ENCODE measurements at places on chromosomes 4 and X.
A peak's percentile ranks its signal among the peaks of the same experiment; 100 is the strongest.

DNA sequence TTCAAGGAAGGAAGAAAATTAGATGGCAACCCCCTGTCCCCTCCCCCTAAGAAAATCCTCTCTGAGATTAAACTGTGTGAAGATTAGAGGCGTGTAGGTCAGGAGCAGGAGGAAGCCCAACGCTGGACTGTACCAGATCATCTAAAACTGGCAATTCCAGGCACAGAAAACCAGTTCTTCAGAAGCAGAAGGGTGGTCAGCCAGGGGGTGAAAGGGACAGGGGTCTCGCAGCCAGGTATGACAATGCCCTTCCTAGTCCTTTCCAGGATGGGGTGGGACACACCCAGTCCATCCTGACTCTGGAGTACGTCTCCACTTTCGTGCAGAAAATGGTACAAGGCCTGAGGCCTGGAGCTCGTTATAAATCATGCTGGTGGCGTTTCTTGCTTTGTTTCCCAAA is 3.3 kb upstream of the RHOH start:
- DNase-seq, result no peak

- DNase-seq, result no peak
Observed at GRCh38 chrX:1809581-1809980, 194.7 kb downstream of the ASMT start.

GRCh38 chr4:25951390-25951952 is 37.5 kb downstream of the SMIM20 start:
- no peak for DNase-seq

DNA sequence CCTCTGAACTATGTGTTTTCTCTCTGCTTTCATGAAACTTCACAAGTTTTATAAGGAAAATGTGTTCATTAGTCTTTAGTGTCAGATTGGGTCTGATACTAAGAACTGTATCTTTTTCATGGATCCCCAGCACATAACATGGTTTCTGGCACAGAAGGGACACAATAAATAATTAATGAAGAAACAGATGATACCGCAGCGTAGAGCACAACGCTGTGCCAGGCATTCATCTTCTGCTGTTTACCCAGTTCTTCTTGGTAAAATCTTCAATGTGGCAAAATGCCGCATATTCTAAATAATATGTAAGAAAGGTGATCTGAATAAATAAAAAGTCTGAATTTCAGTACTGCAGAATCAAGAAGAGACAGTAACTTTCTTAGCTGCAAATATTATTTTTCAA is 12.3 kb downstream of the SCARB2 start:
- no peak for DNase-seq

DNA sequence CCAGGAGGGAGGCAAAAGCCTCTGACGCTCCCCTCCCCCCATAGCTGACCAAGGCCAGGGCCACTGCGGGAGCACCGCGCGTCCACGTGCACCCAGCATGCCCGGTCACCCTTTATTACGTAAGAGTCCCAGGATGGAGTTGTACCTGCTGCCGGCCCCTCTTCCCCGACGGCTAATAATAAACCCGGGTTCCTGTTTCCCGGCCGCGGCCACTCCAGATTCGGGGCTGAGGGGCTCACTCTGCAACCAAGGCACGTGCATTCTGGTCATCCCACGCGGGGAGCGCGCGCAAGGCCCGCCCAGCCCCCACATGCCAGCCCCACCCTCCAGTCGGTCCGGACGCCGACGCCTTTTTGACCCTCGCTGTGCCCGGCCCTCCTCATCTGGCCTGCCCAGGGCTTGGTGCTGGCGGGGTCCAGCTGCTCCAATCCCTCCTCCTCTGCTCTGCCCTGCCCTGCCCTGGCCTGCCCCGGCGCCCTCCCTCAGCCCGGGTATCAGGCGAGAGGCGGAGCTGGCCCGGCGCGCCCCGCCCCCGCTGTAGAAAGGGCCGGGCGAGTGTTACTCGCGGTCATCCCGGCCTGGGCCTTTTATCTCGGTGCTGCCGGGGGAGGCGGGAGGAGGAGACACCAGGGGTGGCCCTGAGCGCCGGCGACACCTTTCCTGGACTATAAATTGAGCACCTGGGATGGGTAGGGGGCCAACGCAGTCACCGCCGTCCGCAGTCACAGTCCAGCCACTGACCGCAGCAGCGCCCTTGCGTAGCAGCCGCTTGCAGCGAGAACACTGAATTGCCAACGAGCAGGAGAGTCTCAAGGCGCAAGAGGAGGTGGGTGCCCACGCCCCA is 2.6 kb downstream of the MID1IP1 start:
- DNase-seq, result peak; percentile 22

DNA sequence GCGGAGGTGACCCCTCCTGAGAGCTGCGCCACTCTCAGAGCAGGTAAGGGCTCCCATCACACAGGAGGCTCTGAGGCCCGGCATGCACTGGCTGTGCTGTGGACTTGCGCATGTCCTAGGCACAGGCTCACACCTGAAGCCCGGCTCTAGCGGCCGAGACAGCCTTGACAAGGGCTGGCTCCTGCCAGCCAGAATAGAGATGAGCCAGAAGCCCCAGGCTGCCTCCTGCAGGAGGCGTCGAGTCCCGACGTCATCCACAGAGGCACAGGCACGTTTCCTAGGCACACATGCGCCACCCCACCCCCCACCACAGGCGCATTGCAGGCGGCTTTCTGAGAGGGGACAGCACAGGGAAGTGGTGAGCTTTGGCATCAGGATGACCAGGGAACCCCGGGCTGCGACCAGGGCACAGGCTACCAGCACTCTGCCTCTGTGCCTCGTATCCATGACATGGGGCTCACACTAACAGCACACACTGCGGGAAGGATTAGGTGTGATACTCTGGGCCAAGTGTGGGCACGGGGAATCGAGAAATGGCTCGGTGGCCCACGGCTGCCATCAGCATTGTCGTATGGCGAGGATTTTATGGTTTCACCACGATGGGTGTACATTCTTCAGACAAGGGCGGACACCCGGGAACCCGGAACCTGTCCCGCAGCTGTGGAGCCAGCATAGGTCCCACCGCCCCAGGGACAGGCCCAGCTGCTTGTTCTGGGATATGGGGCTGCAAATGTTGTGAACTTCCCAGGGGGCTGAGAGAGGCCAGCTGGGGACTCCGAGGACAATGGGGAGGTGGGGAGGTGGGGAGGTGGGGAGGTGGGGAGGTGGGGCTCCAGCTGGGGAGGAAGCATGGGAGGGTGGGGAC is 90.7 kb upstream of the ADRA2C start:
- no peak for DNase-seq

- no peak for DNase-seq
Observed at GRCh38 chr4:188780028-188780427, 640.8 kb downstream of the TRIML1 start.

DNA sequence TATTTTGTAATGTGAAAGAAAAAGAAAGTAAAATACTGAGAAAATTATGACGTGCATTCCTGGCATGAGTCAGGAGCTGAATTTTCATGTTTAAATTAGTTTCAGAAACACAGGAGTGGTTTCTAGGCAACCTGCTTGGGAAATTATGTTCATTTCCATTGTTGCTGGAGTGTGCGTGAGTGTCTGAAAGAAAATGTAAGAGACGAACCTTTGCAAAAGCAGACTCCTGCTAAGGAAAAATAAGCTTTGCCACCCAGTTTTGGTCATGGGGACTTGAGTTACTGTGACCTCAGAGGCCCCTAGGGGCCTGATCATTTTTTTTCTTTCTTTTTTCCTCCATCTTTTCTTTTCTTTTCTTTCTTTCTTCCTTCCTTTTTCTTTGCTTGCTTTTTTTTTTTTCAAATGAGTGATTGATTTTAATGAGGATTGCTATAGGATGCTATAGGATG is 18.8 kb upstream of the CHRNA9 start:
- DNase-seq, result no peak

- no peak for DNase-seq
Observed at GRCh38 chr4:56426273-56426672, 9.1 kb downstream of the PPAT start.

DNA sequence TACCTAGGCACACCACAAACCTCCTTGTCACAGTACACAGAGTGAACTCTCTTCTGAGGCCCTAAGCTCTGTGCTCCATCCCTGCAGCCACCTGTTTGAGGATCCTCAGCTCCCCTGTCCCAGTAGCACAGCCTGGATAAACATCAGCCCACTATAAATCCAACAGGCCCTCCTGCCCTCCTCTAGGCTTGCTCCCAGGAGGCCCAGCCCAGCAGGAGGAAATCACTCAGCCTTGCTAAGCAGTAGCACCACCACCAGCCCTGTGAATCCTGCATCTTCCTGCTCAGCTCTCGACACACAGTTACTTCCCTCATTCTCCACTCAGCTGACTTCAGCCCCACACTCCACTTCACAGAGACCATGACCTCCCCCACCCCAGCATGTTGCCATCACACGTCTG is 273.9 kb downstream of the BCOR start:
- DNase-seq, result no peak

DNA sequence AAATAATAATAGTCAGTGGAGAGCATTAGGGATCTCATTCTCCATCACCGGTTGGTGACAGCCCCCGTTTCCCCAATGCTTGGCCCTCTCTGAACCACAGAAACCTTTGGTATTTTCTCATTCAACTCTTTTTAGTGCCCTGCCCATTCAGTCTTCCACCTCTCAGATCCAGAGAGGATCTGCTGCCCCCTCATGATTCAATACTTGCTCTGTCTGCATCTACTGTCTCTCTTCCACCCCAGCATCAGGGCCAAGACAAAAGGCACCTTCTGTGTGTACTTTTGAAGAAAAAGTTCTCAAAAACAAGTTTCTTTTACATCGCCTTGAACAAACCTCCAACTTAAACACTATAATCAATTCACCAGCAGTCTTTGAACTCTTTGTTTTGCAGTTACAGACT is 19.3 kb downstream of the CLTRN start:
- no peak for DNase-seq

- no peak for DNase-seq
Observed at GRCh38 chr4:151664289-151664688, 96.5 kb downstream of the GATB start.

DNA sequence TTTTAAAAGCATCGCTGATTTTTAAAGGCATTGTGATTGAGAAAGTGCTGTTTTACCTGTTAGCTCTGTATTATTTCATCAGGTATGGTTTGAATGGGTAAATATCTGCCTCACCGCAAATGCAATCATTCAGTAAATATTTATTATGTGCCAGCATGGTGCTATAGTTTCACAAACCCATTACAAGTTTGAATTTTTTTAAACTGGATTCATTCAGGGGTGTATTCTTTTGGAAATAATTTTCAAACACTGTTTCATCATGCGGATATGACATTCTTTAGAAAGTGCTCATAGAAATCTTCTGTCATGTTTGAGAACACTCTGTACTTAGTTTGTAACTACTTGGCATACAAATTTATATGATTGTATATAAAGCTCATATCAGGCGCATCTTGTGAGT is 37.2 kb downstream of the LIMCH1 start:
- no peak for DNase-seq

- no peak for DNase-seq
Observed at GRCh38 chrX:13345037-13345436, 25.2 kb upstream of the ATXN3L start.

- no peak for DNase-seq
Observed at GRCh38 chr4:40586729-40587128, 42.9 kb downstream of the RBM47 start.

GRCh38 chrX:47360423-47361179 is 9.8 kb upstream of the ZNF157 start:
- no peak for DNase-seq
